Cerebellum (tissue), 4 donors: ENCODE measurements at places on chromosomes 7 and 10.
A peak's percentile ranks its signal among the peaks of the same experiment; 100 is the strongest.

DNA sequence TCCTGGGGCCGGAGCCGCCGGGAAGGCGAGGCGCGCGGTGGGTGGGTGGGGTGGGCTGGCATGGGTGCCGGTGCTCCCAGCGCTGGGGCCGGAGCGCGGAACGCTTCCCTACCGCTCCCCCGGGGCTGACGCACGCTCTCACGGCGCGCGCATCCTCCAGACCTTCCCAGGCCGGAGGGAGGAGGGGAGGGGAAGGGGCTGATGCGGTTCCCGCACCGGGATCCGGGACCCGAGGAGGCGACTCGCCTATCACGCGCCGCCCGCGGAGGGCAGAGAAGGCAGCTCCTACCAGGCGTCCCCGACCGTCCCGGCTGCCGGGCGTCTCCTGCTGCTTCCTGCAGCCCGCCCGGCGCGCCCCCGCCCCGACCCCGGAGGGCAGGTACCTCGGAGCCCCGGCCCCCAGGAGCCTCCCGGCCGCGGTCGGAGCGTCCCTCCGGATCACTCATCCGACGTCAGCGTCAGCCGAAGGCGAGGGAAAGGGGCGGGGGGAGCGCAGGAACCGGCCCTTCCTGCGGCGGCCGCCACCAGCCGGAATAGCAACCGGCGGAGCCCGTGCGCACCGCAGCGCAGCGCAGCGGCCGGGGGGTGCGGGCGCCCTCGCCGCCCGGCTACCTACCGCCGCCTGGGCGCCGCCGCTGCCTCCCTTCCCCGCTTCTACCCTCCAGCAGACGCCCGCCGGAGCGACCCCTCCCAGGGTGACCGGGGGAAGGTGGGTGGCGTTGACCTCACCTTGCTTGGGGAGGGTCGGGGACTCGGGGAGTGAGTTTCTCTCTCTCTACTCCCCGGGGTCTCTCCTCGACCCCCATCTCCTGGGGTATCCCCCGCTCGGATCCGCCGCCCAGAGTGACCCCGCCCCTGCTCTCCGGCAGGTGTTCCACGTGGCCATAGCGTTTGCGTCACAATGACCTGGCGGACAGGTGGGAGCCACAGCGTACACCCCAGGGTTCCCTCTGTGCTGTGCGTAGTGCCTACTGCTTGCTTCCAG, at the start of gene ICA1:
ICA1 (minus strand) TSS at position 457 of the 985 bp plus-strand sequence. CDS start 26,241 bp downstream, outside the sequence.
- DNase-seq: peak; percentile 74

GRCh38 chr7:128380483-128381106, 19.1 kb upstream of the PRRT4 start:
- DNase-seq: no peak

- no peak for DNase-seq
Measured at GRCh38 chr7:98278936-98279335, 2.5 kb upstream of the BRI3 start.

GRCh38 chr10:115980470-115980869, 292.5 kb downstream of the GFRA1 start:
- DNase-seq: no peak

GRCh38 chr7:21054427-21055112, 267.9 kb upstream of the SP8 start:
- DNase-seq: no peak

DNA sequence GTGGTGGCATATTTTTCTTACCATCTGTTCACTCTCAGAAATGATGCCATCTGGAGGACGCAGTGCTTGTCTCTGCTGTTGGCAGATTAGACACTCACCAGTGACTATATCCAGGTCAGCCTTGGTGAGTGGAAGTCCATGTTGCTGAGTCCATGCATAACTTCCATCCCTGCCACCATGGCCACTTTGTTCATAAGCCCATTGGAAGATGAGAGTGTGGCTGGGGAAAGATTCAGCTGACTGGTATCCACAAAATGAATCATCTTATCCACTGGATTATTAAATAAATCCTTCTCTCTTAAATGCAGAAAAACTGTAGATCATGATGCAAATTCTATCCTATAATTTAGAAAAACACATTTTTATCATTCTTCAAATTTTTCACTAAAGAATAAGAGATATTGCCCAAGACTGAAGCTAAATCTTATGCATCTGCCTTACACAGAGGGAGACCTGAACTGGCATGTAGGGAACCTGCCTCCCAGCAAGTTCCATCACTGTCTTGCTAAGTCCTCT, 726.9 kb downstream of the TNS3 start:
- peak; percentile 7 for DNase-seq

DNA sequence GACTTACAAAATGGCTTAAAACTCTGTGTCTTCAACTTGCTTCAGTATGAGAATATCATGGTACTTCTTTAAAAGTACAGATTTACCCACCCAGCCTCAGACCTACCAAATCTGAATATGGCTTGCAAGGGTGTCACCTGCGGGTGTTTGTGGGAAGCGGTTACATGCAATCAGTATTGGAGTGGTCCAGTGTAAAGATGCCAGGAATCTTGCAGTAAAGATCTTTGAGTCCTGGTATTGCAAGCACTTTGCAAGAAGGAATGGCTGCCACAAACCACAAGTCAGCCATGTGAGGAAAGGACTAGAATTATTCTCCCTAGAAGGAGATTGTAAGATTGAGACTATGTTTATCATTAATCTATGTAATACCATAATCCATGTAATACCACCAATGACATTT, 115.1 kb downstream of the PON1 start:
- DNase-seq: no peak
